ENCODE measurements at places on chromosomes 13 and 19. TPM values are rescaled to one million over a fixed set of nuclear protein-coding genes. Genes with fewer than 3 reads are reported as not detected.

- no peak overlapping the region for H3K27ac ChIP-seq
- H3K4me1 ChIP-seq: peaks cover 4% of the 10 kb centered on the region
- H3K27me3 ChIP-seq: no peaks in the 10 kb centered on the region
- peaks cover 4% of the 10 kb centered on the region for H3K36me3 ChIP-seq
- no peak for DNase-seq
- no peak overlapping the region for H3K4me3 ChIP-seq
Observed at GRCh38 chr19:1914826-1915341, 9.7 kb downstream of the ADAT3 start.

- H3K4me1 ChIP-seq: no peaks in the 10 kb centered on the region
- H3K27me3 ChIP-seq: no peaks in the 10 kb centered on the region
- DNase-seq: no peak
- no peak overlapping the region for H3K27ac ChIP-seq
Observed at GRCh38 chr13:71513411-71514033, 353.5 kb downstream of the DACH1 start.

GRCh38 chr13:92260363-92260762 lies 861.9 kb downstream of the GPC5 start:
- H3K36me3 ChIP-seq: no peaks in the 10 kb centered on the region
- H3K27ac ChIP-seq: no peak overlapping the region
- no peaks in the 10 kb centered on the region for H3K27me3 ChIP-seq
- H3K4me1 ChIP-seq: peaks cover 4% of the 10 kb centered on the region

The KLK11 gene
- total RNA-seq: 1.4 TPM

The APOC4 gene
- total RNA-seq: not detected

DNA sequence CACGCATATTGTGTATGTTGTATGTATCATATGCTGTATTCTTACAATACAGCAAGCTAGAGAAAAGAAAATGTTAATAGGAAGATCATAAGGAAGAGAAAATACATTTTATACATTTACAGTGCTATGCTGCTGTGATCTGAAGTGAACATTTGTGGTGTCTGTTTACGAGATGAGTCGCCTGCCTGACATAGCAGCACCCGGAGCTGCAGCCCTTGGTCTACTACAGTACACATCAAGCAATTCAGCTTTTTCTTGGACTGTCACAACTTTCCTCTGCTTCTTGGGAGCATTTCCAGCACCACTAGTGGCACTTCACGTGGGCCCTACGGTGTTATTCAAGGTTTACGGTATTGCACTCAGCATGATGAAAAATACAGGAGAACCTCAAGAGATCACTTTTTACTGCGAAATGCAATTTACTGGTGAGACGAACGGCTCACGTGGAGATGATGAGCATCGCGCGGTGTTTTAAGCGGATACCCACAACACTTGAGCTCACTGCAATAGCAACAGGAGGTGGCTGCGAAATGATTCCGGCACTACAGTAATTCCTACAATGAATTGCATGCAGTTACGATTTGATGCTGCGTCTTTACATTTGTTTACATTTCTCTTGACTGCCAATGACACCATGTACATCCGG lies 308.4 kb downstream of the FGF9 start:
- H3K4me1 ChIP-seq: peaks cover 5% of the 10 kb centered on the region
- no peaks in the 10 kb centered on the region for H3K27me3 ChIP-seq
- H3K4me3 ChIP-seq: no peak overlapping the region
- no peaks in the 10 kb centered on the region for H3K36me3 ChIP-seq
- no peak overlapping the region for H3K27ac ChIP-seq

The LILRA6 gene
- total RNA-seq: not detected

DNA sequence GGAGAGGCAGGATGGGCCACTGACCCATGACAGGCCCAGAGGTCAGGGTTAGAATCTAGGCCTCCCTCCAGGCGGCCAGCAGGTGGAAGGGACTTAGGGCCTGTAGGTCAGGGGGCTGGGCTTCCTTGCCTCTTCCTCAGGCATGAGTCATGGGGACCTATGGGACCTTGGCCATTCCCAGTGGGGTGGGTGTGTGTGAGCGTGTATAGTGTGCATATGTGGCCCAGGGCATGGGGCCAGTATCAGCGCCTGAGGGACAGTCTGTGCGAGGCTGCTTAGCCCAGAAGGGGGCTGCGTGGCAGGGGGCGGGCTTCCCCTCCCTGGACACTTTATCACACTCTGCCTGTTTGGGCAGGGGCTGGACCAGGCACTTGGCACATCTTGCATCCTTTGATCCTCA lies 13.3 kb downstream of the KCTD15 start:
- no peak overlapping the region for H3K4me3 ChIP-seq
- DNase-seq: no peak
- H3K27ac ChIP-seq: no peak overlapping the region
- H3K4me1 ChIP-seq: peaks cover 7% of the 10 kb centered on the region

GRCh38 chr13:97434397-97435201 lies 630 bp downstream of the RAP2A start:
- DNase-seq: peak; percentile 72
- peak overlapping the region; percentile 99 for H3K4me3 ChIP-seq
- H3K27me3 ChIP-seq: no peaks in the 10 kb centered on the region
- peaks cover 21% of the 10 kb centered on the region for H3K4me1 ChIP-seq
- H3K36me3 ChIP-seq: peaks cover 5% of the 10 kb centered on the region

- H3K27me3 ChIP-seq: no peaks in the 10 kb centered on the region
- no peak overlapping the region for H3K27ac ChIP-seq
- no peak for DNase-seq
- H3K4me1 ChIP-seq: no peaks in the 10 kb centered on the region
- peaks cover 26% of the 10 kb centered on the region for H3K36me3 ChIP-seq
Observed at GRCh38 chr13:99237981-99238662, 20.1 kb downstream of the GPR18 start.

DNA sequence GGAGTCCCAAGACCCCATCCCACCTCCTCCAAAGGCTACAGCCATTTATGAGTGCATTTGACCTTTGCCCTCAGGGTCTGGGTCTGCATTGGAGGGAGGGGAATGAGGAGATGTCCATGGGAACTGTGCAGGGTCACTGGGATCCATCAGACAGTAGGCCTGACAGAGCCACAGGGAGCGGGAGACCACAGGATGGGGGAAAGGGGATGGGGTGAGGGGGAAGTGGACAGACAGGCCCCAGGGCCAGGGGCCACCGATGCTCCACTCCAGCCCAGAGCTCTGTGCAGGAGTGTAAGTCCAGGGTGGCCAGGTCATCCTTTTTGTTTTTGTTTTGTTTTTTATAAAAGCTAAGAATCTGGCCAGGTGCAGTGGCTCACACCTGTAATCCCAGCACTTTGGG lies 82.5 kb downstream of the CHST8 start:
- H3K4me1 ChIP-seq: no peaks in the 10 kb centered on the region
- no peak for DNase-seq
- no peak overlapping the region for H3K4me3 ChIP-seq
- peaks cover 34% of the 10 kb centered on the region for H3K27me3 ChIP-seq
- no peak overlapping the region for H3K27ac ChIP-seq

DNA sequence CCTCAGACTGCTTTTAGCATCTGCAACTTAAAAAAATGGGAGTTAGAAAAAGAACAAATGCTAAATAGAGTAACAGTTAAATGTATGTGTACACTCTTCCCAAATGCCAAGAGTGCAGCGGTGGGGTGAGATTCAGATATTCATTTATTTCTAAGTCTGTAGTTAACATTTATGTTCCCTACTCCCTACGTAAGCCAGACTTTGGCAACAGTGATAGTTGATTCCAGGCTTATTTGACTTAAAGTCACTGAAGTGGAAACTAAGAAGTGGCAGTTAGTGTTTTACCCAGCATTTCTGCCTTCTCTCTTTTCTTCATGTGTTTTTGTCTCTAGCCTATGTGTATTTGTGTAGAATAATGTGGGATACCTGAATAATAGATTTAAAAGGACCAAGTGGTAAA lies 4.5 kb downstream of the MIR17HG start:
- peak overlapping the region; percentile 36 for H3K27ac ChIP-seq
- H3K4me3 ChIP-seq: peak overlapping the region; percentile 99
- H3K27me3 ChIP-seq: peaks cover 2% of the 10 kb centered on the region
- peaks cover 49% of the 10 kb centered on the region for H3K4me1 ChIP-seq
- H3K36me3 ChIP-seq: peaks cover 65% of the 10 kb centered on the region

- H3K27ac ChIP-seq: no peak overlapping the region
- H3K27me3 ChIP-seq: peaks cover 8% of the 10 kb centered on the region
- H3K4me1 ChIP-seq: peaks cover 14% of the 10 kb centered on the region
- no peaks in the 10 kb centered on the region for H3K36me3 ChIP-seq
- DNase-seq: no peak
Observed at GRCh38 chr13:59633290-59633689, 530.4 kb downstream of the DIAPH3 start.

The ZNF780A gene
- 21.2 TPM for total RNA-seq

- H3K4me3 ChIP-seq: peak overlapping the region; percentile 74
- H3K27ac ChIP-seq: no peak overlapping the region
- H3K36me3 ChIP-seq: peaks cover 60% of the 10 kb centered on the region
- H3K27me3 ChIP-seq: no peaks in the 10 kb centered on the region
- no peak for DNase-seq
Observed at GRCh38 chr19:12137221-12137940, 2.8 kb downstream of the ZNF20 start.

DNA sequence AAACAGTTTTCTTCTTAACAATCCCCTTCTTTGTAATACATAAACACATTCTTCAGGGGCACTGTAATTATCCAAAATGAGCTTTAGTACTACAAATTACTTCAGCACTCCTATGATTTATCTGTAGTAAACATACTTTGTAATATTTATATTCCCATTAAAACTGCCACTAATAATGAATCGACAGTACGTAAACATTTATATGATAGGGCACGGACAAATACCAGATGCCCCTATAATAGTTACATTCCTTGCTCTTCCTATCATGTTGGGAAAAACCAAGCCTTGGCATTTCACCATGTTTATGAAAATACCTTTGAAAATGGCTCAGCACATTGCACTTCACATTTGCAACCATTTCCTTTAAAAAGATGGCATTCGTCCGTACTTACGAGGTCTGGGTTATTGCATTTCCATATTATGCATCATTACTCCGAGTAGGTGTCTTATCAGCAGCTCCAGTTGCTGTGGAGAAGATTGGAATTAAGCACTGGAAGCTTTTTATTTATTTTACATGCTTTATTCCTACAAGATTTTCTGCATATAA lies 1043.4 kb downstream of the DIAPH3 start:
- H3K36me3 ChIP-seq: no peaks in the 10 kb centered on the region
- H3K27ac ChIP-seq: no peak overlapping the region
- DNase-seq: no peak
- H3K4me1 ChIP-seq: peaks cover 9% of the 10 kb centered on the region
- H3K4me3 ChIP-seq: no peak overlapping the region

- H3K27ac ChIP-seq: no peak overlapping the region
- no peak overlapping the region for H3K4me3 ChIP-seq
- H3K36me3 ChIP-seq: no peaks in the 10 kb centered on the region
- H3K27me3 ChIP-seq: peaks cover 21% of the 10 kb centered on the region
- DNase-seq: no peak
Observed at GRCh38 chr19:17843292-17843827, 4.4 kb downstream of the JAK3 start.

The SPACA4 gene
- not detected for total RNA-seq

The CFAP97D2 gene
- not detected for total RNA-seq

- peaks cover 56% of the 10 kb centered on the region for H3K36me3 ChIP-seq
Observed at GRCh38 chr13:45500492-45501174, 35.9 kb downstream of the COG3 start.

The C19orf81 gene
- 3.7 TPM for total RNA-seq

The RDH8 gene
- not detected for total RNA-seq

The GRIN3B gene
- 1.00 TPM for total RNA-seq

The IGFL2 gene
- total RNA-seq: 441 TPM

GRCh38 chr13:48370815-48371214 lies 42.1 kb downstream of the LPAR6 start:
- H3K27me3 ChIP-seq: no peaks in the 10 kb centered on the region
- H3K27ac ChIP-seq: no peak overlapping the region
- no peak for DNase-seq
- H3K36me3 ChIP-seq: peaks cover 32% of the 10 kb centered on the region
- H3K4me3 ChIP-seq: no peak overlapping the region
- H3K4me1 ChIP-seq: no peaks in the 10 kb centered on the region

GRCh38 chr13:28564030-28564429 lies 69.1 kb upstream of the FLT1 start:
- peak overlapping the region; percentile 7 for H3K4me3 ChIP-seq
- no peaks in the 10 kb centered on the region for H3K36me3 ChIP-seq
- H3K4me1 ChIP-seq: no peaks in the 10 kb centered on the region
- no peak for DNase-seq
- H3K27me3 ChIP-seq: peaks cover 13% of the 10 kb centered on the region
- peak overlapping the region; percentile 52 for H3K27ac ChIP-seq

The IGFL3 gene
- total RNA-seq: not detected
